Epithelial cell of alveolus of lung (primary cell): ENCODE measurements at places on chromosomes 4 and X. TPM values are rescaled to one million over a fixed set of nuclear protein-coding genes. Genes with fewer than 3 reads are reported as not detected.

The MAGEB6B gene
- total RNA-seq, result not detected in 2 replicates

The HSFX1 gene
- total RNA-seq, result 0.26 and 0.88 TPM in 2 replicates

The BEND4 gene
- not detected in 2 replicates for total RNA-seq

The DNAAF6 gene
- total RNA-seq, result not detected in 2 replicates

The ADRA2C gene
- not detected in 2 replicates for total RNA-seq

The LRCH2 gene
- 6.5 and 21.7 TPM in 2 replicates for total RNA-seq

The LPAR4 gene
- total RNA-seq, result under 0.01 TPM in 1 of 2 replicates, not detected in the other

The PABPC4L gene
- total RNA-seq, result 3.6 and 4.2 TPM in 2 replicates

The BGN gene
- 37.9 and 67.1 TPM in 2 replicates for total RNA-seq

The FSTL5 gene
- 0.13 TPM in 1 of 2 replicates, not detected in the other for total RNA-seq

The XAGE2 gene
- total RNA-seq, result not detected in 2 replicates

The VSIG4 gene
- not detected in 2 replicates for total RNA-seq

The PABPC5 gene
- 1.2 and 5.9 TPM in 2 replicates for total RNA-seq

The C4orf36 gene
- total RNA-seq, result 8.6 TPM in 1 of 2 replicates, not detected in the other

The JADE3 gene
- 2.6 and 3.3 TPM in 2 replicates for total RNA-seq

The XAGE1A gene
- total RNA-seq, result not detected in 2 replicates

The TBX22 gene
- total RNA-seq, result not detected in 2 replicates

The TEX13D gene
- not detected in 2 replicates for total RNA-seq

The GPRIN3 gene
- 0.65 and 1.7 TPM in 2 replicates for total RNA-seq

The ERCC6L gene
- total RNA-seq, result 1.4 and 4.7 TPM in 2 replicates

The NSG1 gene
- total RNA-seq, result 0.80 and 5.3 TPM in 2 replicates

The HHIP gene
- total RNA-seq, result 0.24 and 4.5 TPM in 2 replicates

The ETNPPL gene
- total RNA-seq, result not detected in 2 replicates

The MAGEA12 gene
- not detected in 2 replicates for total RNA-seq

The REPS2 gene
- total RNA-seq, result 1.6 and 3.8 TPM in 2 replicates

The IBSP gene
- total RNA-seq, result not detected in 2 replicates

The TEX13B gene
- total RNA-seq, result not detected in 2 replicates

The PNMA6F gene
- not detected in 2 replicates for total RNA-seq

The NXF2B gene
- total RNA-seq, result not detected in 2 replicates

The SMARCA1 gene
- total RNA-seq, result 28.8 and 51.4 TPM in 2 replicates

The AFP gene
- 0.13 TPM in 1 of 2 replicates, not detected in the other for total RNA-seq

The ATP7A gene
- total RNA-seq, result 7.6 and 11.3 TPM in 2 replicates

The CHIC1 gene
- total RNA-seq, result 3.9 and 6.4 TPM in 2 replicates

The OTUD6A gene
- not detected in 2 replicates for total RNA-seq

The COL4A5 gene
- total RNA-seq, result 67.9 and 153 TPM in 2 replicates

The PNMA3 gene
- not detected in 2 replicates for total RNA-seq

The MAMLD1 gene
- total RNA-seq, result 1.2 and 2.0 TPM in 2 replicates
